Upper lobe of left lung (tissue), 6 donors: ENCODE measurements at places on chromosomes 7 and 10.

DNA sequence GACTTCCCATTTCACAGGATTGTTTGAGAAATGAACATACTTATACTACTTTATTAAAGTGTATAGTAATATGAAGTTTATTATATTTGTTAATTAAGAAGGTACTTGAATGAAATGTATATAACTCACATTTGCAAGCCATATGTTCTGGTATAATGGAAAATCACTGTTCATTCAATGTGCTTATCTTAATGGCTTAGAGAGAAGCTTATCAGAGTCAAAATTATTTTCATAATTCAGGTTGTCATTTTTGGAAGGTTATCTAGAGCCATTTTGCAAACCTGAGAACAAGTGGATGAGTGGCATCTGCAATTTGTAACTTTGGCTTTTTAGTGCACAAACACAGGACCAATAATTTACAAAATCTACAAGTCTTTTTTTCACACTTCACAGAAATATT, 621.0 kb downstream of the ARL4A start:
- DNase-seq, result no peak

DNA sequence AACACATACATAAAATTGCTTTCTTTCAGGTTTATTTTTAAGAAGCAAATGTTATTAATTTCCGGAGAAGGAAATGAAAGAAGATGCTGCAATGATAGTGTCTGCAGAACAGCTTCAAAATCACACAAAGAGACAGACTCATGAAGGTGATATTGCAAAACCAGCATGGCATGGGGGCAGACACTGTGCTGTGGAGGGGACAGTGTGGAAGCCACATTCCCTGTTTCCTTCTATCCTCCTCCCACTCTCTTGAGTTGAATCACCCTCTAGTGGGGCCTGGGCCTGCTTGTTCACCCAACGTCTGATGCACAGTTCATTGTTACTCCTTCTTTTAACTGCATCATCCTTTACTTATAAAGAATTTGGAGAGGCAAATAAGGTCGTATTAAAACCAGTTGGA, 104.0 kb upstream of the INSIG1 start:
- no peak for DNase-seq

DNA sequence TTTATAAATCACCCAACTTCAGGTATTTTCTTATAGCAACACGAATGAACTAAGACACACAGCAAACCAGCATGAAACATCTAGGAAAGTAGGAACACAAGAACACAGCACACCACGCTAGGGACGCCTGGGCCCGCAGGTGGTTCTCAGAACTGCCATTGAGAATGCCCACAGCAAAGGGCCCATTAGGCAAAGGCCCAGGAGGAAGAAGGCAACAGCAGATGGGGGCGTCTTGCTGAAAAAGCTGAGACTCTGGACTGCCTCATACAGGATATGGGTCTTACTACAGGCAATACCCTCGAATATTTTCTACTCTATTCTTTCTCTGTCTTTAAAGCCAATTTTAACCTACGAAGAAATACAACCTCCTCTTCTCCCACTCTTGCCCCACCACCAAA, 77.3 kb downstream of the PARD3 start:
- no peak for DNase-seq

GRCh38 chr7:50184271-50184990, 91.4 kb upstream of the ZPBP start:
- DNase-seq, result no peak

GRCh38 chr10:18079665-18080295, 60.4 kb upstream of the CACNB2 start:
- no peak for DNase-seq

DNA sequence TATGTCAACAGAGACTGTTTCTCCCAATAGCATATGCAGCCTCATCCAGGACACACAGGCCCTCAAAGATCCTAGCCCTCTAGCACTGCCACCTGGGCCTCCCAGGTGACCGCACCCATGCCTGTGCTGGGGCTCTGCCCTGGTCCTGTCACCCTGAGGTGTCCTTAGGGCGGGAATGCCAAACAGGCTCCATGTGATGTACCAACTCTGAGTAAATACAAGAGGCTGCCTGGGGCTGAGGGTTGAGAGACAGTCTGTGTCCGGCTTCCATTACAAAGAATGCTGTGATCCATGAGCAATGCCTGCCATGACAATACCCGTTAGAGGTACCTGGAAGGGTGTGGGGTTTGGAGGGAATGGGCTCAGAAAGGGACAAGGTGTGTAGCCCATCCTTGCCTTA, 83.0 kb upstream of the KAT6B start:
- no peak for DNase-seq

DNA sequence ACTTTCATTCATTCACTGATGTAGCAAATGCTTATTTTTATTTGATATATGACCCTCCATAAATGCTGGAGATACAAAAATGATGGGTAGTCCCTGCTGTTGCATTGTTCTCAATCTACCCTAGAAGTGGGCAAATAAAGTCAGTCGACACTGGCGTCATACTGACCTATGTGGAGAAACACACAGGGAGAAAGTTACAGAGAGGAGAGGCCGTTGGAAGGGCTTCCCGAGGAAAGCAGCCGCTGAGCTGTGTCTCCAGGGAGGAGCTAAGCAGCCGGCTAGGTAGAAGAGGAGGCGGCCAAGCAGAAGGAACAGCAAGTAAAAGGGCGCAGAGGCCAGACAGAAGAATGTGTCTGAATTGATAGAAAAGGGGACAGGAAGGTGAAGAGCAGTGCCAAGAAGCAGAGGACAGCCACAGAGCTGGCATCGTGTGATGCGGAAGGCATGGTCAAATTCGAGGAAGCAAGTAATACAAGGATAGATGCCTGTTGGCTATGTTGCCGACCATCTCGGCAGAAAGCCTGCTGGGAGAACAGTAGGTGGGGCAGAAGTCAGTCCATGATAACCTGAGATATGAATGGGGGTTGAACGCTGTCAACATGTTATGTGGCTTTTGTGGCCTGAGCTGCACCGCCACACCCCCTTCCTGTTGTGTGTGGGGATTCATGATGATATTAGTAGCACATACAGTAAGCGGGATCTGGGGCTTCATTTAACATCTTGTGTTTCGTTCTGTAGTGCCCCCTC, 25.9 kb downstream of the ST8SIA6 start:
- DNase-seq, result no peak

DNA sequence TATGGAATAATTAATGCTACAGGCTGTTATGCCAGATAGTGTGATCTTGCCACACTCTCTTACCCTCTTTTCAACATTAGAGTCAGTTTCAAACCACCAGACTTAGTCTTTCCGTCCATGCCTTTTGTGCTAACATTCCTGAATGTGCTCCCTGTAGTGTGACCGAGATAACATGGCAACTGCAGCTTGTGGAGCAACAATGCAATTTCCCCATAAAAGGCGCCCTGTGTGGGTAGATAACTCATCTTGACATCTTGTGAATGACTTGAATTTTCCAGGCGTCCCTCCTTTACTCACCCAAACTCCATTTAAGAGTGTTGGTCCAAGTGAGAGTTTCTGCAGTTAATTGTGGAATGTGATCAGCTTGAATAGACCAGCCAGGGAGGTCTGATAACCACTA, 99.6 kb downstream of the DNAH11 start:
- DNase-seq, result no peak

DNA sequence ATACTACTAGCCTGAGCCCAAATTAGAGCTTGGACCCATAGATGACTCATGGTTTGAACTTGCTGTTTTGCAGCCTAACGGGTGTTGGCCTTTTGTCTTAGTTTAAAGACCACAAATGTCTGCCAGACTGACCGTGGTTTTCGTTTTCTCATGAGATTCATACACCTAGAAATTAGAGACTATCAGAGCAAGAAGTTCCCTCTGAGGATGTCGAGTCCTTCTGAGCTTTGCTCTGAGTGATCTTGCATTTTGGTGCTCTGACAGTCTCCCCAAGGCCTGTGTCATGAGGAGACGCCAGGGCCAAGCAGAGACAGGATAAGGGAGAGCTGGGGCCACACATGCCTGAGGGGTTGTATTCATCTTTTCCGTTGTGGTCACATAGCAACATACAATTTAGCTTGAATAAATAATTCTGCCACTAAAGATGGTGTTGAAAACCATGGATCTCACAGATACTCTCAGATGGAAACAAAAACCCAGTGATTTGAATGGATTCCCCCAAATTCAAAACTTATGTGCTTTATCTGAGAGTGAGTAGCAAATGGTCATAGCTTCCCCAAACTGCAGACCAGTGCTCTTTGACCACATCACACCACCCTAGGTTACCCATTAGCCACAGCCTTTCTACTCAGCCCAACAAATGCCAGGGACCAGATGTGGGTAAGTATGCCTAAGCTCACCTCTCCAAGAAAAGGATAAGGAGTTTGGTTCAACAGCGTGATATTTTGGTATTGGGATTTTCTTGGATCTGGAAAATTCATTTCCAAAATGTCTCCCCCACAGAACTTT, 762.0 kb upstream of the IGFBP3 start:
- DNase-seq, result no peak

DNA sequence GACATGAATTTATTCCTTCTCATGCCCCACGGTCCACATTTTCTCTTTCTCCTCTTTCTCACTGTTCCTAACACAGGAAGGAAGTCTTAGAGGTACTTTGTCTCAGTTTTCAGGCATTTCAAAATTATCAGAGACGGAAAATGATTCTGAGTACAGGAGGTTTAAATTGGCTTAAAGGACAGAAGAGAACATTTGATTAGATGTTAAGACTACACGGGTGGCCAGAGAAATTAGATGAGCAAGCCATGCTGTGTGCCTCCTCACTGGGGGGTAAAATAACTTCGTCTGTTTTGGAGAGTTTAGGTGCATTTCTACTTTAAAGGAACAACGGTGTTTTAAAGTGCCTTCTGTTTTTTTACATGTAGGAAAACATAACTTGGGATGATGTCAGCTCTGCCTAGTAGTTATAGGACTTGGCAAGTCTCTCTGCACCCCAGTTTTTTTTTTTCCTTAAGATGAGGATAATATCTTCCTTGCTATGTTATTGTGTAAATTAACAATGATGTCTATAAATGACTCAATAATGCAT, 66.9 kb downstream of the MCMBP start:
- DNase-seq, result no peak

DNA sequence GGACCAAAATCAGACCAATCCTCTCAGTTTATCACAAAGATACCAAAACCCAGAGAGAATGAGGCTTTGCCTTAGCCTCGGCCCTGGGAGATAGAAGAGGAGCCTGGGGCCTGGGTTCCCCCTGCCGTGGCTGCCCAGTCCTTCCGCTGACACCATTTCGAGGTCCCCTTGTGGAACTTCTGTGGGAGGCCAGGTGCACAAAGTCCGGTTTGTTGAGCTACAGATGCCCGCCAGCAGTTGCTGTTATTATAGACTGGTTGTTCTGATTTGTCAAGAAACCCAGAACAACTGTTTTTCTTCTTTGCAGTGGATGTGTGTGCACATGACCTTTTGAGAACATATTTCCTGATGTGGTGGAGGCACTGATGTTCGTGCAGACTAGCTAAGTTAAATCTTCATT, 47.6 kb downstream of the CUX1 start:
- DNase-seq, result no peak
